Immature natural killer cell (primary cell): ENCODE measurements at places on chromosomes 1 and 21. TPM values are rescaled to one million over a fixed set of nuclear protein-coding genes. Genes with fewer than 3 reads are reported as not detected.

GRCh38 chr1:82646888-82647287, 846.2 kb downstream of the ADGRL2 start:
- no peak for DNase-seq

DNA sequence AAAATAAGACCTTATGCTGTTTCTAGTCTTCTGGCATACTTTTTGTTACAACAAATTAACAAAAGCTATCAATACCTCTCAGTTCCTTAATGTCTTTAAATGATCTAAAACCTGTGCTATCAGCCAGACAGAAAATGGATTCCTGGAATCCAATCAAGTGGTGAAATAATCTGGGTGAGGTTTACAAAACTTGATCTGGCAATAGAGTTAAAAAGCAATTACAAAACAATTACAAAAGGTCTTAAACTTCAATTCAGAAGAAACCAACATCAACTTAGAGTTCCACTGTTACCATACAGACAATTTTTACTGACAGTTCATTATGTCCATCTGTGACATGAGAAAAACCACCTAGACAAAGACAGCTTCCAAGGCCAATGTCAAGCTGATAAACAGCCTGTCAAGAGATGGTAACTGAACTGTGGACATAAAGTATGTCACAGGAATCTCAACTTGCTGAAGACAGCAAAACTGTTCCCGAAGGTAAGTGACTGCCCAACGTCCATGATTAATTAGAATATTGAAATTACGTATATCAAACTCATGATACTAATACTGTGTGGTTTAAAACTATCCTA, 17.4 kb downstream of the ZZZ3 start:
- DNase-seq: no peak

- DNase-seq: no peak
Measured at GRCh38 chr21:16536140-16536539, 806.4 kb downstream of the USP25 start.

- no peak for DNase-seq
Measured at GRCh38 chr1:56578963-56579875, at the start of gene PLPP3. TSS of gene PLPP3 (minus strand) at chr1:56579563. CDS start at chr1:56579016, 547 bp downstream.

DNA sequence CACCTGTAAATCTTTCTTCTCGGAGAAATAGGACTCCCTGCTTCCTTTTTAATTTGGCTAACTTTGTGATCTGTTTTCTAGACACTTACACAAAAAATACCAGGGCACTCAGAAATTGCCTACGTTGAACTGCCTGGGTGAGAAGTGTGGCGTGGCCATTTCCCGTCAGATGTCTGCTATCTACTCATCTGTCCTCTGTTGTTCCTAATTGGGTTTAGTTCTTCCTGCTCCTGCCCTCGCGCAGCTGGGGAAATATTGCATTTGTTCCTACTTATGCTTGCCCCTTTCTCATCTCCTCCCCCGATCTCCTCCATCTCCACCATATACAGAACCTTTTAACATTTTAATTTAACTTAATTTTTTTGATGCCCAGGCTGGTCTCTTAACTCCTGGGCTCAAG, 55.1 kb downstream of the CD58 start:
- peak; percentile 69 for DNase-seq

DNA sequence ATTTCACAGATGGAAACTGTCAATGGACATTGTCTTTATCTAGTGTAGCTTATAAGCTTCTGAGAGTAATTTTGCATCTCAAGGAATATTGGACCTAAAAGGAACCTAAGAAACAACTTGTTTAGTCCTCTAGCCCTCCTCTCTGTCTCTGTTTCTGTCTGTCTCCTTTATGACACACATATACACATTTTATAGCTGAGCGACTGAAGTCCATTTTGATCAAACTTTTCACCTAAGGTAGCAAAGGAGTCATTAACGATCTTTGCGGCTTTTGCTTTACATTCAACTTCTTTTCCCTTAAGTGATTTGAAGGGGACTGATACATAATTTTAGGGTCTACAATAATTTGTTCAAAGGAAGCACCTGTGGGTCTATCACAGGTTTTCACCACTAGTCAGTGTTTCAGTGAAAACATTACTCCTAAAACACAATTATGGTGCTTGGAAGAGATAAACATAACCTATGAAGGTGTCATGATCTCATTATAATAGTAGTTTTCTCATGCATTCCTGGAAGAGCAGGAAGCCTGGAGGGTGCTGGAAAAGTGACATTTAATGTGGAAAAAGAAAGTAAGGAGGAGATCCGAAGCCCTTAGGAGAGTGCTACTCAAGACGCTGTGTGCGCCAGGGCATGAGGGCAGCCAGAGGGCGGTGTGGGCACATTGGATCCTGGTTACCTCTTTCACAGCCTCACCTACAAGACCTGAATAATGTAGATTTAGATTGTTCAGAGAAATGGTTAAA, 248.6 kb downstream of the DNM3 start:
- DNase-seq: peak; percentile 23

DNA sequence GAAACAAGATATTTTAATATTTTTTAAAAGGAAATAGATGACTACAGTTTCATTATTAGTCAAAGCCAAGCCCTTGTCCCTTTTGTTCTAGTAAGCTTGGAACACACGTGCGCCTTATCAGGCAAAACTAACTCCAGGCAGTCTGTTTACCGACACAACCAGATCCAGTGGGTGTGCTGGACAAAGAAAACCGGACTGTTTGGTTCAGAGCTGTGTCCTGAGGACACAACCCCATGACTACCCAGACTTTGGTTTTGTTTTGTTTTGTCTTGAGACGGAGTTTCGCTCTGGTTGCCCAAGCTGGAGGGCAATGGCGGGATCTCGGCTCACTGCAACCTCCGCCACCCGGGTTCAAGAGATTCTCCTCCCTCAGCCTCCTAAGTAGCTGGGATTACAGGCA, 13.9 kb upstream of the RHOU start:
- DNase-seq: no peak

DNA sequence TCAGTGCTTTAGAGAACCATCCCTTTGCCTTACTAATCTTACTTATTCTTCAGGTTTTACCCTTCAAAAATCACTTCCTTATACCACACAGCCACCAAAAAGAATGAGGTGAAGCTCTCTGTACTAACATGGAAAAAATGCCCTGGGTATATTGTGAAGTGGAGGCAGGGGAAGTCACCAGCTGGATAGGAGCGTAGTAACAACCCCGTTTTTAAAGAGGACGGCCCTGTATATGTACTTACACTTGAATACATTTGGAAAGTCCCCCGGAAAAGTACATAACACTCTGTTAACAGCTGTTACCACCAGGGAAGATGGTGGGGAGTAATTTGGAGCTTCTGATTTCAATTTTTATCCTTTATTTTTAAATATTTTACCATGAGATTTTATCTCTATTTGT, 28.2 kb upstream of the KHDRBS1 start:
- DNase-seq: peak; percentile 39

ACBD6 gene
- 38.1 TPM for polyA plus RNA-seq
